Stomach (tissue), 19 donors: ENCODE measurements at places on chromosomes 6 and 20. TPM values are rescaled to one million over a fixed set of nuclear protein-coding genes. Genes with fewer than 3 reads are reported as not detected.

The LTA gene
- 0.18 TPM for polyA plus RNA-seq

The IRF4 gene
- polyA plus RNA-seq: 0.56 TPM

DNA sequence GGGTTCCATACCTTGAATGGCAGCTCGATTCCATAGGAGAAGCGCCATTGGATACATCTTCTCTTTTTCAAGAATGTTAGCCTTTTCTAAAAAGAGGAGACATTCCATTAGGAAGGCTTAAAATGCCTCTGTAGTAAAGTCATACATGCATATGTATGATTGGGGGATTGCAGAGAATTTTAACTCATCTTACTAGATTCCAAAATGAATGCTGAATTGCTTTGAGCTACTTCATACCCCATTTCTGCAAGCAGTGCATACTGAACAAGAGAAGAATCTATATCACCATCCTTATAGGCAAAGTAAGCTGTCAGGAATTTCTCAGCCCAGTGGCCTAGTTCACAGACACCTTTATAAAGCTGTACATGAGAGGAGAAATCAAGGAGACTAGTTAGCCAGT is 80.3 kb downstream of the NDUFAF5 start:
- DNase-seq: no peak

DNA sequence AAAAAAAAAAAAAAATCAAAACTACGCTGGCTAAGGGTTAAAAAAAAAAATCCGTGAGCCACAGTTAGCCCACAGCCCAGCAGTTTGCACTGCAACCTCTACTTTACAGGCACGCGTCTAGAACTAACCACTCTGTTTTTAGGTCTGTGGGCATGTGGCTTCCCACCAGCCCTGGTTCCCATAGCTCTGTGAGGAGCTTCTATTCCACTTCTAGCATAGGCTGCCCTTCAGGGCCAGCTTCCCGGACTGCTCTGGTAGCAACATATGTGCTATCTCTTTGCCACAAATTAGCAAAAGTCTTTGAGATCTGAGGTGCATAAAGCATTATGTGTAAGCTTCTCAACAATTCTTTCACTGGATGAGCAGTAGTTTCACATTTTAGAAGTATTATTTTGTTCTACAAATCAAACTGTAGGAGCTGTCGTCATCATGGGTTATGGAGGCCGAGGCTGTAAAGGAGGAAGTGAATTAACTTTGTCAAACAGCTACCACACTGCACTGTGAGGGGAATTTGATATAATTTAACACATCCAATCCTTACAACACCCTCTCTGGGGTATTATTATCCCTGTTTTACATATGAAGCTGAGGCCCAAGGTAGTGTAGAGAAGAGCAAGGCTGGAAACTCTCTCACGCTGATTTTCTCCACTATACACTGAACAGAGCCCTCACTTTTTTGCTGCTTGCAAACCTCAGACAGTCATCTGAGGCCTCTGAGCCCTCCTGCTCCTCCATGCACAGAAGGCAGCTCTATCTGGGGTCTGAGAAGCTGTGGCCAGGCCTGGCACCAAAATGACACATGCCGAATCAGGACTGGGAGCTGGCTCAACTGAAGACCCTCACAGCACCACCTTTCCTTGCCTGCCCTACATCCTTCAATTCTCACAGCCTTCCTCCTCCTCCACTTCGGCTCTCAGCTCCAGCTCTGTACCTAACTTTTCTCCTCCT is 35.4 kb downstream of the MAN1A1 start:
- DNase-seq: no peak

- DNase-seq: no peak
Measured at GRCh38 chr6:20927130-20927860, 393.0 kb downstream of the CDKAL1 start.

- DNase-seq: no peak
Measured at GRCh38 chr6:158033077-158033750, 51.6 kb downstream of the SYNJ2 start.

DNA sequence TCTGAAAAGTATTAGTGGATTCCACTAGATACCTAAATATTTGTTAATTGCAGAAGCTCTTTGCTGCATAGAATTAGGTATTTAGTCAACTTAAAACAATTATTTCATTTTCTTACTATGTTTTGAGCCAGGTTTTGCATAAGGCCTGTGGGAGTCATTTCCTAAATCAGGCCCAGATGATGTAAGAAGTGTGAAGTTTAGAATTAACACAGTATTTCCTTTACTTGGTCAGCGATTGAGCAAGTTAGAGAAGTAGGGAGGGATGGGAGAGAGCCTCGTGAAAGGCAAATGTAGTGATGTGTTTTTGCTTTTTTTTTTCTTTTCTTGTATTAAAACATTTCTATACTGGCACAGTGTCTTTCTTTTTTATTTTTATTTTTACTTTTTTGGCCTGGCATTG is 711.1 kb downstream of the HDGFL1 start:
- DNase-seq: no peak

- DNase-seq: no peak
Measured at GRCh38 chr6:43835872-43836419, 65.9 kb downstream of the VEGFA start.

DNA sequence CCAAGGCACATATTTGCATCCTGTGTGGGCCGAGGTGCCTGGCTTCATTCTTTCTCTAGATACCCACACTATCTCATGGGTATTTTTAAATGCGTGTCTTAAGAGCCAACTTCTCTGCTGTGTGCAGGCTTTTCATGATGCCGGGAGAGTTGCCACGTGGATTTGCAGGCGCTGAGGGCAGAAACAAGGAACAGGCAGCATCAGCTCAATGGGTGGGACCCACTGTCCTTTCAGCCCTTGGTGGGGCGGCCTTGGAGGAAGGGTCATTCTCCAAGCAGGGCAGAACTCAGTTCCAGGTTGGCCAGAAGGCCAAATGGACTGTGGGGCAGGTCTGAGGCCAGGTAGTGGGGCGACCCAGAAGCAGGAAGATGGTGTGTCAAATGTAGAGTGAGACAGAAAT is 84.7 kb downstream of the PHACTR3 start:
- no peak for DNase-seq

- DNase-seq: no peak
Measured at GRCh38 chr6:43095939-43096338, 19.8 kb downstream of the PTK7 start.
